Muscle of arm (tissue), 14 donors: ENCODE measurements at places on chromosomes 16 and 17. TPM values are rescaled to one million over a fixed set of nuclear protein-coding genes. Genes with fewer than 3 reads are reported as not detected.

EVPLL gene
- polyA plus RNA-seq: not detected

ZNF232 gene
- polyA plus RNA-seq: 12.4 TPM

FOXN1 gene
- polyA plus RNA-seq: 0.13 TPM

SOCS1 gene
- polyA plus RNA-seq: 3.0 TPM

SLC13A2 gene
- not detected for polyA plus RNA-seq

NME2 gene
- polyA plus RNA-seq: 327 TPM

KRTAP3-1 gene
- polyA plus RNA-seq: not detected

TMEM88 gene
- 22.6 TPM for polyA plus RNA-seq

INTS2 gene
- 10.5 TPM for polyA plus RNA-seq

SSTR5 gene
- not detected for polyA plus RNA-seq
